Thyroid gland (tissue), 4 donors: ENCODE measurements at places on chromosomes 3 and 15. TPM values are rescaled to one million over a fixed set of nuclear protein-coding genes. Genes with fewer than 3 reads are reported as not detected.
A peak's percentile ranks its signal among the peaks of the same experiment; 100 is the strongest.

Gene ACAN
- total RNA-seq: not detected

Gene IL20RB
- total RNA-seq: not detected

Gene FBXW12
- total RNA-seq: not detected

DNA sequence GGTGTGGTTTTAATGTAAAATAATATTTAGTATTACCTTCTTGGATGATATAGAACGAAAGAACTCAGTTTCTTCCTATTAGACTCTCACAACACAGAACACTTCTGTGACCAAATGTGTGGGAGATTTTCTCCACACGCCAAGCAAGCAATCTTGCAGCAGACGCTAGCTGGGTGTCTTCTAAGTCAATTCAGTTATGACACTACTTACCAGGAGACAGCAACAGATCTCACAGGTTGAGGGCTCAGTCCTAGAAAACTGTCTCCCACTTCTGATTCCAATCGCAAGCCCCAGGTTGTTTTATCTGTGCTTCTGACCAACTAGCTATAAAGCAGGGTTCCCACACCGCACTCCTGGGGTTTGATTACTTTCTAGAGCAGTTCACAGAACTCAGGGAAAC, 41.2 kb downstream of the HERC1 start:
- no peak for DNase-seq

GRCh38 chr15:67036775-67037555, 28.4 kb upstream of the SMAD3 start:
- no peak for DNase-seq

GRCh38 chr3:139480585-139480984, 4.3 kb upstream of the RBP2 start:
- DNase-seq: no peak

- DNase-seq: no peak
Observed at GRCh38 chr3:127337911-127338531, 50.2 kb upstream of the PRR20G start.

DNA sequence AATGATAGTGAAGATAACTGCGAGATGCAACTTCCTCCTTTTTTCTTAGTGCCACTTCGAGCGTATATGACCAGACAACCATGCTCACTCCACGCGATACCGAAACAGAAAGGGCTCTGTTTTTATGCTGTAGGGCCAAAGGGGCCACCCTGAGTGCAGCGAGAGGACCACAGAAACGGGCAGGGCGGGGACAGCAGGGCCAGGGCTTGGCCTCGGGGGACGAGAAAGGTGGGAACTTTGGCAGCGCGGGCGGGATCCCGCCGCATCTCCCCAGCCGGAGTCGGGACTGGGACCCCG, 483 bp downstream of the VPS13C start:
- DNase-seq: peak; percentile 56

DNA sequence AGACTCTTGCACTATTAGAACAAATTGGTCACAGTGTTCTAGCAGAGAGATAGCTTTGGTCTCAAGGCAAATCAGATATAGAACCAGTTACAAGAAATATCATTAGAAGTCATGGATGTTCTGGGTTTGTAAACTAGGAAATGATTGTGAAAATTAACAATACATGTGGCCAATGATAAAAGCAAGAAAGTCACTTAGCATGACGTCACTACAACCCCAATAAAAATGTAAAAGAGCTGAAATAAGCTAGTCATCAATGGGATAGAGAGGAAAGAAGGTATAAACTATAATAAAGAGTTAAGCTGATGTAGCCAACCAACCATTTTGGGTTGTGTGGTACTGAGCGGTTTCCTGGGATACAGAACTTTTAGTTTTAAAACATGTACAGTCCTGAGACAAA, 32.1 kb upstream of the KCNH8 start:
- no peak for DNase-seq

DNA sequence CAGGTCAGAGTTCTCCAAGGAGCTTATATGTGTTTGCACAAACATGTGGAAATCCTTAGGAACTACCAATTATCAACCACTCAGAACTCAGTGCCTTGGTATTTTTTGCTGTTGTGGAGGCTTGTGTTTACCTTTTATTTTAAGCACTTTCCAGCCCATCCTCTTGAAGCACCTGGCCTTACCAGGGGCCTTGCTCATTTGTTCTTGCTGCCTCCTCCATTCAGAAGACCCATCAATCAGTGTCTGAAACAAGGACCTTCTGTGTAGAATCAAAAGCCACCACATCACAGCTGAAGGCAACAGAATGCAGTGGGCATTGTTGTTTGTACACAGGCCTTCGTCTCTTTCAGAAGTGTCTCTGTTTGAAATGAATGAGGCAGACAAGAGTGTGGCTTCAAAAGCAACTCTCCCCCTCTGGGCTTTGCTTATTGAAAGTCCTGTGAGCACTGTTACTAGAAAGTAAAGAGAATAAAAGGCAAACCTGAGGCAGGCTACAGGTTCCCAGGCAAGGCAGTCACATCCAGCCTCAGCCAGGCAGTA, 24.5 kb upstream of the LIPC start:
- no peak for DNase-seq

- peak; percentile 44 for DNase-seq
Observed at GRCh38 chr3:160919942-160920341, 163.9 kb downstream of the PPM1L start.

- no peak for DNase-seq
Observed at GRCh38 chr3:8519774-8520448, 18.3 kb downstream of the LMCD1 start.
